ENCODE measurements at places on chromosomes 2 and 18.

DNA sequence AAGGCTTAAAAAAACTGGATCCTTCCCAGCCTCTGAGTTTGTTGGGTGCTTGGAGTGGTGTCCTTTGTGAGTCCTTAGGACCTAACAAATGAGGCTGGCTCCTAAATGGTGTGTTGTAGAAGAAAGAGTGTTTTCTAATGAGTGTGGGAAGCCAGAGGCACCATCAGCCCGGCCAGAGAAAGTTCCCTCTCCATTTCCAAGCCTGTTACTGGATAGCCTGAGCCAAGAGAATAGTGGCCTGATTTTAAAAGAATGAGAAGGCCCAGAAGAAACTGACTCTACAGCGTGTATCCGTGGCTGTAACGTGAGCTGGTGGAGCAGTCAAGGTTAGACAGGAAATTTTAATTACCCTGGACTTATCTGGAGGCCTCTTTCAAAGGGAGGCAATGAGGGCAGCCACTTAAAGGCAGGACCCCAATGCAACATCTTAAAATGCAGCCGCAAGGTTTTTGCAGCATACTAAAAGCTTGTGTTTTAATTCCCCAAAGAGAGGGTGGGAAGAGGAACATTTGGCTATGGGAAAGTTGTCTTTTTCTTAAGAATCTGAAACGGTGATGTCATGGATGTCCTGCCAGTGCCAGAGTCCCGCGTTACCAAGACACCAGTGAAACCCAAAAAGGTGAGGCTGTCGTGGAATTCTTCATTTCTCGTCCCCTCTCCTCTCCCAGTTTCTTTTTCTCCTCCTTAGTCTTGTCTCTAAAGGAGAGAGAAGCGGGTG, 4.6 kb downstream of the EFHD1 start:
- H3K27me3 ChIP-seq, result no peaks in the 10 kb centered on the region
- H3K27ac ChIP-seq, result no peak overlapping the region
- H3K36me3 ChIP-seq, result no peaks in the 10 kb centered on the region
- no peak for DNase-seq
- H3K4me3 ChIP-seq, result no peak overlapping the region

DNA sequence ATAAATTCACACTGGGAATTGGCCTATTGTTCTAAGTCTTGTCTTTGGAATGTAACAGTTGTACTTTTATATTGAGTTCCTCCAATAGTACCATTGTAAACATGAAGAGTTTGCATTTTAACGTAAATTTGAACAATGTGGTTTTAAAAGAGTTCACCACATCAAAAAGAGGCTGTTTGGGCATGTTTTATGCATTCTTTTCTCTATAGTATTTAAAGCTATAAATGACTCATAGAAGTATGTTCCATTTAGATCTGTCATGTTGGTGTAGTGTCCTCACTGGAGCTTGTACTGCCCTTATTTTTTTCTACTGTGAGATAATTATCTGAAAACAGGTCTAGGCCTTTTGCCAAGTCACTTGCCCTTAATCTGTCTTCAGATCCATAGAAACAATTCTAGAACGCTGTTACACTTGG, 141.9 kb downstream of the RHBDD1 start:
- H3K27ac ChIP-seq, result no peak overlapping the region
- no peaks in the 10 kb centered on the region for H3K4me1 ChIP-seq
- H3K4me3 ChIP-seq, result no peak overlapping the region
- H3K36me3 ChIP-seq, result no peaks in the 10 kb centered on the region
- no peak for DNase-seq
- no peaks in the 10 kb centered on the region for H3K27me3 ChIP-seq

DNA sequence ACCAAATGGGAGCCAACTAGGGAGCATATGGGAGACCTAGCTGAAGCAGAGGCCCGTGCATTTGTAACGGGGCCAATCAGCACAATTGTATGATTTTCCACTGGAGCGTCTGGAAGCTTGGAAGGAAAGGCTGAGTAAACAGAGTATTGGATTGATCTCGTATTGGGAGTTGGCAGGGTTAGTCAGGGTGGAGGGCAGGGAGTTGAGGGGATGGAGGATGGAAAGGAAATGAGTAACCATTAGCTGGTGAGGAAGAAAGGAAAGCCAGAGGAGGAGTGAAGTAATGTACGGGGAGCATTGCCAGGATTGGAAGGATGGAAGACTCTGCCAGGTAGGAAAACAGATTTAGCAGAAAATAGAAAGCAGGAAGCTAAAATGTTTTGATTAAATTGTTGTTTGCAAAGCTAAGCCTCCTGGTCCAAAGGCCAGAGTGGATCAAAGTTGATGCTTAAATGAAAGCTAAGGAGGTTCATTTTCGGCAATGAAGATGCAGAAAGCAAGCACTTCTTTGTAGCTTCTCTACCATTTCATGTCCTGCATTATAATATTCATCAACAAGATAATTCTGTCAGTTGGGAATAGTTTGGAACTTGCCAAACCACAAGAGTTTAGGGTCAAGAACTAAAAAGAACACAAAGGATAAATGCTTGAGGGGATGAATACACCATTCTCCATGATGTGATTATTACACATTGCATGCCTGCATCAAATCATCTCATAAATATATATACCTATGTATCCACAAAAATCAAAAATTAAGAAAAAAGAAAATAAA, 75.6 kb upstream of the TTN start:
- no peaks in the 10 kb centered on the region for H3K4me1 ChIP-seq

- H3K27me3 ChIP-seq, result no peaks in the 10 kb centered on the region
- H3K4me1 ChIP-seq, result no peaks in the 10 kb centered on the region
- H3K4me3 ChIP-seq, result no peak overlapping the region
- DNase-seq, result no peak
Observed at GRCh38 chr18:44541159-44541558, 139.5 kb upstream of the SETBP1 start.

All from prostate gland (tissue), 2 donors.